Muscle of leg (tissue), 16 donors: ENCODE measurements at places on chromosomes 2 and 18. TPM values are rescaled to one million over a fixed set of nuclear protein-coding genes. Genes with fewer than 3 reads are reported as not detected.

- no peak for DNase-seq
Measured at GRCh38 chr2:233287871-233288270, 19.7 kb upstream of the SAG start.

DNA sequence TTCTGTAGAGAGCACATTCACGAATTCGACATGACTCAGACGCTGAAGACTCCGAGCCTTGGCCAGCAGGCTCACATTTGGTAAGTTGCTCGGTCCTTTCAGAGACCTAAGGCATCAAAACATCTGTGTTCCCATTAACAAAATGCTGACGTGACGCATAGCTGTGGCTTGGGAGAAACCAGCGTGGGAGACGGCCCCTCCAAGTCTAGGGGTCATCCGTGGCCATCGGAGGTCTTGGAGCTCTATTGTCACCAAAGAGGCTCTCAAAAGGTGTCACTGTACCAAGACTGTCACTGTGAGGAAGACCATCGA lies 14.9 kb downstream of the FBLN7 start:
- DNase-seq = no peak

DNA sequence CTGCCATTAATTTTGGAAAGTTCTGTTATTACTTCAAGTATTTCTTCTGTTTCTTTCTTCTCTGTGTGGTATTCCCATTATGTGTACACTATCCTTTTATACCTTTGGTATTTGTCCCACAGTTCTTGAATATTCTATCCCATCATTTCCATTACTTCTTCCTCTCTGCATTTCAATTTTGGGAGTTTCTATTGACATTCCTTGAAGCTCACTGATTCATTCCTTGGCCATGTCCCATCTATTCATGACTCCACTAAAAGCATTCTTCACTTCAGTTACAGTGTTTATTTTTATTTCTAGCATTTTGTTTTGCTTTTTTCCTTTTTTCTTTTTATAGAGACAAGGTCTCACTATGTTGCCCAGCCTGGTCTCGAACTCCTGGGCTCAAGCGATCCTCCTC lies 30.3 kb downstream of the PROC start:
- no peak for DNase-seq

DNA sequence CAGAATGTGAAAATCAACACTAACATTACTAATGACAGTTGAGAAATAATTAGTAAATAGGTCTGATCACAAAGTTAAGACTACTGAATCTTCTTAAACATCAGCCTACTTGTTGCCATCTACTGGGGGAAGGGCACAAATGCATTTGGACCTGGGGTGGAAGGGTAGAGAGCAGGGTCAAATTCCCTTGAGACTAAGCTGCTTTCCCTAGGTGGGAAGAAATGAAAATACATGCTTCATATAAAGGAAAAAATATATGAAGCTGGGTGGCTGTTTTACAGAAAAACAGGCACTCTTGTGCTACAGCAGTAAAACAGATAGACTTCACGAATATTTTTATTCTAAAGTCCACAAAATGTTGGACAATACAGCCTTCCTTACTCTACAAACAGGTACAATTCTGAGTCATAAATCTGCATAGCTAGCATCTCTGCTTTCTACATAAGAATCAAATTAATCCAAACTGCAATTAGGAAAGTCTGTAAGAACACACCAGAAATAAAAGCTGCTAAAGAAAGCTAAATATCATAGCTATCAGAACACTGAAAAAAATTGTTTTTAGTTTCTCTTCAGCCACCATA lies 10.9 kb downstream of the TRIP12 start:
- DNase-seq = peak; percentile 9

DNA sequence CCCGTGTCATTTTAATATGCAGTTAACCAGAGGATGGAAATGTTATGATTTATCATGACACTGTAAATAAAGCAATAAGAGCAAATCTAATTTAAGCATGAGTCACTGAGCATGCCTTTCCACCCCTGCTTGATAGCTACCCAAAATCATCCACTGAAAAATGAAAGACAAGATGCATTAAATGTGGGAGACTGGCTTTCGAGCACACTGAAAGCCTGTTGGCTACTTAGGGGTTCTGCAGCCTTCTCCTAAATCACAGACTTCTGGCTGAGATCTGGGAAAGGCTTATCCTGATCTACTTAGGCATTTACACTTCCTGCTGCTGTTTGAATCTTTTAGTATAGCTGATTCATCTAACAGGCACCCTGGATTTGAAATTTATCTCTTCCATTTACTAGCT lies 778.3 kb upstream of the CDH7 start:
- DNase-seq = peak; percentile 27

DNA sequence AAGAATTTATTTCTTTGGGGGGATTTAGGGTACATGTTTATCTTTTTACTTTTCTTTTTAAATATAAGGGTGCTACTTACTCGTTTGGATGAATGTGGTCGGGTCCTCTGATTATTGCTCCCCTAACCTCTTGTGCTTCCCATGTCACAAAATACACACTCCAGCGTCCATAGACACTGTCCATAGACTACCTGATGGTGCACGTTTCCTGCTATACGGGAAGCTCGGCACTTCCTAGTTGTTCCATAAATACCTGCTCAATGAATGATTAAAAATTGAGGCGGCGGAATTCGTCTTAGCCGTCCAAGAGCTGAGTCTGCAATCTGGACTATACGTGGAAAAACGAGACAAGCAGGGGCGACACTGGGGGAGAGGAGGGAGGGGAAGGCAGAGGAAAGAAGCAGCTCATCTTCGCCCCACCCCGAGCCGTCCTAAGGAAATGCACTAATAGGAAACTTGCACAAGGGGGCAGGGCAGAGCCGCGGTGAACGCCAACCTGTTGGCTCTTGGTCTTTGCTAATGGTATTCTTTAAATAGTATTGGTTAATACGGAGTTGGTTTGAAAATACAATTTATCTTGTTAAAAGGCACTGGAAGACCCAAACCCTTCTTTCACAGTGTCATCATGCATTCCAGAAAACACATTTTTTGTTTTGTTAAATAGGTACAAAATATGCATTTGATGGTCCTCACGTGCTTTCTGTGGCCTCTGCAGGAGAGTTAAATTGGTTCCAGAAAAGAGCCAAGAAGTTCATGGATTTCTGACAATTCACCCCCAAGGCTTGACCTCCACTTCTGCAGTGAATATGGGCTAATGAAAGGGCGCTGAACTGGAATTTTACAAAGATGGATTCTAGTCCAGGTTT lies 73.0 kb upstream of the KCTD1 start:
- peak; percentile 18 for DNase-seq

GRCh38 chr18:59810183-59810582 lies 89.6 kb upstream of the PMAIP1 start:
- DNase-seq = no peak

DNA sequence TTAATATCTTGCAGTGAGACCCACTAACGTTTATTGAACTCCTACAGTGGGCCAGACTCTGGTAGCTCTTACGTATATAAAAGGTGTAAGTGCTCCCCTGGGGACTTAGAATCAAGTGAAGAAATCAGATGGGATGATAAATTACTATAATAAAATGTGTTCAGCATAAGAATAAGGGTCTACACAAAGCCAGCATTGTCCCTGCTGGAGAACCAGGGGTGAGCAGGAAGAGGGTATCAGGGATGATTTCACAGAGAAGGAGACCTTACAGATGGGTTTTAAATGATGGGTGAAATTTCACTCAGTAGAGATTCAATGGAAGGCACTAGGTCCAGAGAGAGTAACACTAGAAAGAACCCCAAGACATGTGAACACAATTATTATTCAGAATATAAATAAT lies 20.7 kb downstream of the NRXN1 start:
- DNase-seq = no peak

GRCh38 chr2:165539985-165540384 lies 70.5 kb downstream of the CSRNP3 start:
- DNase-seq = no peak

DNA sequence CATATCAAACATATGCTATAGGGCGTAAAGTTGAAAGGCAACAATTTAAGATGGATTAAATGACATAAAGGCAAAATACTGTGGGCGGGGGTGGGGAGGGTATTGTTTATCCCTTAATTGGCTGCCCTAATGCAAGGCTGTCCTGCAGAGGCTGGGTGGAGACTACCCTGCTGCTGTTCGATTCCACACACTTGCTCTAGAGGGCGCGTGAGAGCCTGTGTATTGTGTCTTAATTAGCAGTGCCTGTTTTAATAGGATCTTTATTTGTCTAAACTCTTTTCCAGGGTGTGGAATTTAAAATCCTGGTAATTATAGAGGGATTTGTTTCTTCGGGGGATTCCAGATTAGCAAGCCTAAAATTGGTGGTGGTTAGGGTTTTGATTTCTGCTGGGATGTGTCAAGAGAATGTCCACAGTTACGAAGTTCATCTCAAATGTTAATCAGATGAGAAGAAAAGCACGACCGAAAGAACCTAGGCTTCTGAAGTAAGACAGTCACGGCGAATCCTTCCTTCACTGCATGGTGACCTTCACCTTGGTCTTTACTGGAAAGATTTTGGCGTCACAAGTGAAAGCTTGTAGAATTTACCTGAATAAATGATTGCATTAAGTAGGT lies 103.5 kb upstream of the MAP3K20 start:
- no peak for DNase-seq

- no peak for DNase-seq
Measured at GRCh38 chr2:8806885-8807704, 30.3 kb downstream of the KIDINS220 start.

DNA sequence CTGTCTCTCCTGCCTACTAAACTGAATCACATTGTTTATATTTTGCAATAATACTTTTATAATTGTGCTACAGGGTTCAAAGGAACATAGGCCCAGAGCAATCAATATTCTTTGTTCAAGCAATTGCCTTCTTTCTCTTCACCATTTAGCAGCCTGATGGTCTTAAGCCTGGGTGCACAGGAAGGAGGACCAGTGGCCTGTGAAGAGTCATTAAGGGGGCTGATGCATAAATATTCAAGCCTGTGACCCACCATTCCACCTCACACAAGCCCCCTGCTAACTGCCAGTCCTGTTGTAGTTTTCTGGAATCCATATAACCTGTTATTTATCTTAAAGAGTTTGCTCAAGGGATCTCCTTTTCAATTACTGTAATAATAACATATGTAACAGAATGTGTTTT lies 56.0 kb downstream of the ABCA12 start:
- DNase-seq = no peak

DNA sequence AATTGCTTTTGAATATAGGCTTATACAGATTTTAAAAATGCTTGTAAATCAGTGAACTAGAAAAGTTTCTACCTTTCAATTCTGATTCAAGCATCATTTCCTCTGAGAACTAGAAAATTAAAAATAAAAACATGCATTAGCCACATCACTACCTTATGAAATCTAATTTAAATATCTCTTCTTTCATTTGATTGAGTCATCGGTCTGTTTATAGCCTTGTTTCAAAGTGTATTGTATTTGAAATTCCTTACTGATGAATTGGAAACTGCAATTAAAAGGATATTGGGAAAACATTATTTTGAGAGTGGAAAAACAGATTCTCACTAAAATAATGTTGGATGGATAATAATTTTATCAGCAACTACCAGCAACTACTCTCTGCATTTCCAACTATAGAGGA lies 717.7 kb upstream of the FAM98A start:
- no peak for DNase-seq

DNA sequence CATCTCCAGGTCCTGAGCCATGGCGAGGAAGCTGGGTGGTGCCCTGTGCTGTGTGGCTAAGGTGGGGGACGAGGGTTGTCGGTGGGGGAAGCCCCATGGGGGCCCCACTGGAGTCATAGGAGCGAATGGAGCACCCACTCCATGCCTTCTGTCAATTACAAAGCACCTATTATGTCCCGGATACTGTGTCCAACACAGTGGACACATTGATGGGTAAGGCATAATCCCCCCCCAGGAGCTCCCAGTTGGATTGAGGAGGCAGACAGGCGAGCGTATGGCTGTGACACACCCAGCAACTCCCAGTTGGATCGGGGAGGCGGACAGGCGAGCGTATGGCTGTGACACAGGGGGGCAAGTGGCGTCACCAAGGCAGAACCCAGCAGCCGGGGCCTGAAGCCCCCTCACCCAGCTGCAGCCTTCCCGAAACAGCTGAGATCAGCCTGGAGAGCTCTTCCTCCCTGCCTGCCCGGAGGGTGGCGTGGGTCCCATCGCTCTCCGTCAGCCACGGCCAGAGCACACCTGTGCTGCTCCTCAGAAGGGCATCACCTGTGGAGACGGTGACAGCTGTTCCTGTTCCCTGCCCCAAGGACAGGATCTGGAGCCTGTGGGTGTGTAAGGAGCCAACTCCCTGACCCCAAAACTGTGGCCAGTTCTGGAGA lies 69.6 kb downstream of the HPCAL1 start:
- no peak for DNase-seq

DNA sequence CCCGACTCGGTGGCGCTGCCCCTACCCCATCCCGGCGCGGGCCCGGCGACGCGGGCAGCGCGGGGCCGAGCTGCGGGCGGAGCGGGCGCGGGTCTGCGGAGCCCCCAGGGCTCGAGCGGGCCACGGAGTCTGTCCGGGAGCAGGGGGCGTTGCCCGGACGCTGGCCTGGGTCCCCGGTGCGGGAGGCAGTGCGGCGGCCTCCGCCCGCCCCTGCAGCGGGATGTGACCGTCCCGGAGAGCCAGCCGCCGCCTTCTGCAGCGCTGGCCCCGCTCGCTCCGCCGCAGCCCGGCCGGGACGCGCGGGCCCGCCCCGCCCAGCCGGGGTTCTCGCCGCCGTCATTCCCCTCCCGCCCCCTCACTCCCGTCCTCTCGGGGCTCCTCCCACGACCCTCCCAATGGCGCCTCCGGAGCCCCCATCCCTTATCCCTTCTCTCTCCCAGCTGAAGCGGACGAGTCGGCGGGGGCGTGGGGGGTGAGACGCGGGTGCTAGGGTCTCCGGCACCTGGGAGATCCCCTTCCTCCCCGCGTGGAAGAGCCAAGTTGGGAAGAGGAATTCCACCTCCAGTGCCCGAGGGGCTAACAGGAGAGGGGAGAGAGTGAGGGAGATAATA lies at the start of gene FNDC4:
Gene FNDC4, minus strand, starts transcription at position 257 of the 611 bp plus-strand sequence. CDS start 521 bp downstream, outside the sequence.
- DNase-seq = peak; percentile 50

- peak; percentile 18 for DNase-seq
Measured at GRCh38 chr2:15142069-15142689, 419.0 kb downstream of the NBAS start.

DNA sequence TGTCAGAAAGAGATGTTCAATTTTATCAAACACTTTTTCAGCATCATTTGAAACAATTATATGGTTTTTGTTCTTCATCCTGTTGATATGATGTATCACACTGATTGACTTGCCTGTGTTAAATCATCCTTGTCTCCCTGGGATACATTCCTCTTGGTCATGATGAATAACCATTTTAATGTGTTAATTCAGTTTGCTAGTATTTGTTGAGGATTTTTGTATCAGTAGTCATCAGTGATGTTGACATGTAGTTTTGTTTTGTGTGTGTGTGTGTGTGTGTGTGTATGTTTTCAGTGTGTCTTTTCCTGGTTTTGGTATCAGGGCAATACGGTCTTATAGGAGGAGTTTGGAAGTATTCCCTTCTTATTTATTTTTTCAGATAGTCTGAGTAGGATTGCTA lies 325.4 kb downstream of the ZNF804A start:
- DNase-seq = no peak

- DNase-seq = no peak
Measured at GRCh38 chr18:40692871-40693270, 1262.2 kb upstream of the PIK3C3 start.

The SESTD1 gene
- total RNA-seq = 21.8 TPM

The GRB14 gene
- total RNA-seq = 2.9 TPM

The TLX2 gene
- not detected for total RNA-seq

The DSEL gene
- total RNA-seq = 17.6 TPM

The PAIP2B gene
- total RNA-seq = 5.9 TPM

The SLC30A3 gene
- total RNA-seq = 0.18 TPM

The WNT6 gene
- total RNA-seq = 0.09 TPM

The ZSWIM2 gene
- not detected for total RNA-seq
